ENCODE measurements at places on chromosomes 2 and 18.
A peak's percentile ranks its signal among the peaks of the same experiment; 100 is the strongest.

GRCh38 chr2:200188876-200189275 is 117.6 kb upstream of the SPATS2L start:
- no peak for DNase-seq

DNA sequence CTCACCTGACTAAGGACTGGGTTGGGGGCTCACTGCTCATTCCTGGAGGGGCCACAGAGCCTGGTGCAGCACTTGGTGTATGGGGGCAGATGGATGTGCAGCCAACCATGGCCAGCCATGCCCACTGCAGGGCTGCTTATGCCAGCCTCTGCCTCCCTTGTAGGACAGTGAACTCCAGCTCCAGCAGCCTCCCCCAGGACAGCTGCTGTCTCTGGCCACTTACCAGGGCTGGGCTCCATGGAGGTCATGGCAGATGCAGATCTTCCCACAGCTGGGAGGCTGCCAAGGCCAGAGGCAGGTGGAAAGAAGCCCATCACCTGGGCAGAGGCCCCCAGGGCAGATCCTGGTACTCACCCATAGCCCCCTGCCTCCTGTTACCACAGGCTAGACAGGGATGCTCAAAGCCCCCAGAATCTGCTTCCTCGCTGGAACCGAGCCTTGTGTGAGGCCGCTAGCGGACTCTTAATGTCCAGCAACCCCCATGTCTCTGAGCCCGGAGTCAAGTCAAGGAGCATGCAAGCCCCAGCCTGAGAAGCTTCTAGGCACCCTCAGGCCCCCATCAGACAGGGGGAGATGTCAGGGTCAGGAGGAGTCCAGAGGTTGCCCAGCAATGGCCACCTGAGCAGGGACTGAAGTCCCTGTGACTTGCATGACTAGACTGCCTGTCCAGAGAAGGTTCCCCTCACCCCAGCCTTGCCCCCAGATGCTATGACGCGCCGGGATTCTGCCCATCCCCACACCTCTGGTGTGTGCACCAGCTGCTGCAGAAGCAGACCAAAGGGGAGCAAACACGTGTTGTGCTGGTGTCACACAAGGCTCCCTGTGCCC is 123.6 kb downstream of the TWIST2 start:
- DNase-seq, result no peak

- DNase-seq, result no peak
Observed at GRCh38 chr18:21996351-21996826, 173.0 kb upstream of the GATA6 start.

GRCh38 chr18:75854174-75854573 is 426.7 kb upstream of the SMIM21 start:
- DNase-seq, result peak; percentile 27

DNA sequence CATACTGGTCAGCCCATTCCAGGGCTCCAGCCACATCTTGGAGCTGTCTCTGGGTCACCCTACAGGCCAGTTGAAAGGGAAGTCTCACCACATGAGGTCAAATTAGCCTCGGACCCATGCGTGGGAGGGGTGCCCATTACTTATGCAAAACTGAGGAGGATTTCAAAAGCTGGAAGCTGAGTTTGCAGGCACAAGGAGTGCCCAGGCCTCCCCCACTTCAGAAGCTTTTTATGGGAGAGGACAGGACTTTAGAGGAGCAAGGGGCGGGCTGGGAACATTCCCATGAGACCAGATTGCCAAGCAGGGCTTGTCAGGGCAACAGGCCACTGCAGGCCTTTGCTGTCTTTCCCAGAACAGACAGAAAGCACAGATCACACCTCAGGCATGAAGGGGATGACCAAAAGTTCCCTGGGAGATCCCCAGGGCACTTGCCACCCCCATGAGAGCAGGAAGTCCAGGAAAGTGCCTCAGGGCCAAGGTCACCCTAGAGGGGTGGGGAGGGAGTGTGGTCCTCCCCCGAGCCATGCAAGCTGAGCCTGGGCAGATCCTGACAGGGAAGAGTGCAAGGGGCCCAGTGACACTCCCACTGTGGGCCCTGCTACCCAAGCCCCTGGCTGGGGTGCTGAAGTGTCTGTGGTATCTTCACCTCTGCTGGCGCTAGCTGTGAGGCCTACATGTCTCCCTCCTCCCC is 267.7 kb downstream of the BCL11A start:
- no peak for DNase-seq

DNA sequence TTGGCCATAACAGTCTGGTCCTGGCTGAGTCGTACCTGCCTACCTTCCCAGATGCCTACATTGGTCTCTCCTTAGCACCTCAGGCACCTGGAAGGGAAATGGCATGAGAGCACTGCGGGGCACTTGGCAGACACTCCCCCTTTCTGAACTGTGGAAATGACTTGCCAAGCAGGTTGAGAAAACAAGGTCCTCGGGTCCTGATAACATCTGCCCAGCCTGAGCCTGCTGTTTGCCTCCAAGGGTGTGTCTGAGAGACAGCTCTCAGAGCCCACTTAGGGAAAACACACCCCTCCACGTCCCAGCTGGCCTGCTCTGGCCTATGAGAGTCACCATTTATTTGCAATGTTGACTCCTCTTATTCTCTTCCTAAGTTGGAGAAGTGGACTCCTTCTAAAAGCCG is 10.5 kb downstream of the FAM110C start:
- DNase-seq, result no peak

GRCh38 chr2:127586746-127587295 is 51.3 kb downstream of the MYO7B start:
- DNase-seq, result no peak

- no peak for DNase-seq
Observed at GRCh38 chr2:149020432-149020851, 18.1 kb upstream of the LYPD6B start.

DNA sequence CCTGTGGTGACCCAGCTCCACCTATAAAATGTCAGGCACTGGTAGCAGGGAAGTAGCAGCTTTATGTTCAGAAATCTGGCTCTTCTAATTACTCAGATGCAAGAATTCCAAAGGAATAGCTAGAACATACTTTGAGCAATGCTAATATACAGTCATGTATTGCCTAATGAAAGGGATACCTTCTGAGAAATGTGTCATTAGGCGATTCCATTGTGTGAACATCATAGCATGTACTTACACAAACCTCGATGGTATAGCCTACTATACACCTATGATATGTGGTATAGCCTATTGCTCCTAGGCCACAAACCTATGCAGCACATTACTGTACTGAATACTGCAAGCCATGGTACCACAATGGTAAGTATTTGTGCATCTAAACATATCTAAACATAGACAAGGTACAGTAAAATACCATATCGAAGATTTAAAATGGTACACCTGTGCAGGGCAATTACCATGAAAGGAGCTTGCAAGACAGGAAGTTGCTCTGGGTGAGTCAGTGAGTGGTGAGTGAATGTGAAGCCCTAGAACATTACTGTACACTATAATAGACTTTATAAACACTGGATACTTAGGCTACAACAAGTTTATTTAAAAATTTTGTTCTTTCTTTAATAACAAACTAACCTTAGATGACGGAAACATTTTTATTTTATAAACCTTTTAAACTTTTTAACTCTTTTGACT is 50.3 kb upstream of the ETAA1 start:
- DNase-seq, result no peak

- DNase-seq, result no peak
Observed at GRCh38 chr2:25606892-25607291, 66.5 kb downstream of the DTNB start.

DNA sequence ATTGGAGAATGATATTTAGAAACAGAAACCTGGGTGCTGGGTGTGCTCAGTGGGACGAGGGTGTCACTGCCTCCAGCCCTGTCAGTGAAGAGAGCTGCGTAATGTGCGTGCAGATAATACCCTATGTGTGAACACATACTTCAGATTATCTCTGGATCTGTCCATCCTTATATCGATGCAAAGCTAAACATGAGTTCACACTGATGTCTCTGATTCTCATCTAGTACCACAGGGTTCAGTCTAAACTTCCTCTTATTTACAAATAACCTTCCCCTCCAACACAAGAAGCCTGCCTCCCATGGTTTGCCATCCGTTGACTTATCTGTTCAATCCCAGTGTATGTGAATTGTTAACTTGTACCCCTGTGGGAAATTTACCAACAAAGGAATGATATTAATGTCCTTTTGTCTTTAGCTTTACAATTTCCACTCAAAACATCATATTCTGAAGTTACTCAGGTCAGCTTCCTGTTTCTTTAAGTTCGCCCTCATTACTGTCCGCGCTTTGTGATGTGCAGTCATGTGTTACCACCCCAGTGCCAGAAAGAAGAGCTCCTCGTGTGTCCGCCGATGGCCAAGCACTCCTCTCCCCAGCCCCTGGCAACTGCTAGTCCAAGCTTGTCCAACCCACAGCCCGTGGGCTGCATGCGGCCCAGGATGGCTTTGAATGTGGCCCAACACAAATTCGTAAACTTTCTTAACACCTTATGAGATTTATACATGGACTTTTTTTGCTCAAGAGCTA is 108.2 kb downstream of the RTP5 start:
- no peak for DNase-seq

DNA sequence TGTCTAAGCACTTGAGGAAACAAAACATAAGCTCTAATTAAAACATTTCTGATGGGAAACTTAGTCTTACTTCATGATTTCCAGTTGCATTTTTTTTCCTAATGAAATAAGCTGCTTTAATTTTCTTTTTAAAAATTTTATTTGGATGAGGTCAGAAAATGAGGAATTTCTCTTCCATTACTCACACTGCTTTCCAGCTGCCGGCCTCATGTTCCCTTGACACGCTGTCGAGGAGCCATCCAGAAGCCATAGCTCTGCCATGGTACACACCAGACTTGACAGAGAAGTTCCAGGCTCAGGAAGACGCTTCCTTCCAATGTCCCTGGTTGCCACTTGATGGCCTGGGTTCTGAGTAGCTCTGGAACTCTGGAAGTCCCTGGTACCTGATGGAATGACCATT is 12.1 kb upstream of the MAPRE2 start:
- no peak for DNase-seq

- DNase-seq, result no peak
Observed at GRCh38 chr2:210662560-210662959, 106.2 kb downstream of the CPS1 start.

DNA sequence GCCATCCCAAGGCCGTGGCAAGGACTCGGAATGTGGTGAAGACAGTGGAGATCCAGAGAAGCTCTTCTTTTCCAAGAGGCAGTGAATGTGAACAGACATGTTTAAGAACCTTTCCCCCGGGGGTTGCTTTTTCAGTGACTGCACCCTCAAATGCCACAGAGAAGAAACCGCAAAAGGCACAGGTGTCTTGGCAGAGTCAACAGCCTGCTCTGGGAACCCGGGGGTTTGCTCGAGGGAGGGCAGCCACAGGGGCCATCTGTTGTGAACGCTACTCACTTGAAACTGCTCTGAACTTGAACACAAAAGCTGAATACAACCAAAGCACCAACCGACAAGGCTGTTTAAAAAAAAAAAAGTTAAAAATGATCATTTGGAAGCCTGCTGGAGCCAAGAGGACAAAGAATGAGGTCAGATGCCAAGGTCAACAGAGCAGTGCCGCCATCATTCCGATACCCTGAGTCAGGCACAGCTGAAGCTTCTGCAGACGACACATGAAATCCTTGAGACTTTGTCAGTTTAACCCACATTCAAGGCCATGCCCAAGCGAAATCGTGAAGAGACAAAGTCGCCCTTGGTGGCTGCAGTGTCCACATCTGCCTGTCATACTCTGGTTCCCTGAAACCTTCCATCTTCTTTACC is 47.4 kb downstream of the PSMG2 start:
- peak; percentile 26 for DNase-seq

GRCh38 chr2:62186156-62186905 is 9.6 kb upstream of the B3GNT2 start:
- no peak for DNase-seq

- DNase-seq, result no peak
Observed at GRCh38 chr2:24881623-24882022, 38.4 kb downstream of the ADCY3 start.

DNA sequence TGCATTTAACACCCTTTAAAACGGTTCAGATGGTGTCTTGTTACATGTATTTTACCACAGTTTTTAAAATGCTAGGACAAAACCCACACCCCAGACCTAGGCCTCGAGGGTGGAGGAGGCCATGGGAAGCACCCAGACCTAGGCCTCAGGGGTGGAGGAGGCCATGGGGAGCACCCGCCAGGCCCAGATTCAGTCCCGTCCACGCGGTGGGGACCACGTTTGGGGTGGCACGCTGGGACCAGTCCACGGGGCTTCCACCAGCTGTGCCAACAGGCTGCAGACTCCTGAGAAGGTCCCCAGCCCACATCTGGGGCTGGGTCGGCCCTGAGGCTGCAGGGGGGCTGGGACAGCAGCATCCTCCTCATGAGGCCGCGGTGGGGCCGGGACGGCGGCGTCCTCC is 63.4 kb downstream of the SLC66A2 start:
- DNase-seq, result no peak

- no peak for DNase-seq
Observed at GRCh38 chr18:12651651-12652050, 6.3 kb downstream of the SPIRE1 start.

DNA sequence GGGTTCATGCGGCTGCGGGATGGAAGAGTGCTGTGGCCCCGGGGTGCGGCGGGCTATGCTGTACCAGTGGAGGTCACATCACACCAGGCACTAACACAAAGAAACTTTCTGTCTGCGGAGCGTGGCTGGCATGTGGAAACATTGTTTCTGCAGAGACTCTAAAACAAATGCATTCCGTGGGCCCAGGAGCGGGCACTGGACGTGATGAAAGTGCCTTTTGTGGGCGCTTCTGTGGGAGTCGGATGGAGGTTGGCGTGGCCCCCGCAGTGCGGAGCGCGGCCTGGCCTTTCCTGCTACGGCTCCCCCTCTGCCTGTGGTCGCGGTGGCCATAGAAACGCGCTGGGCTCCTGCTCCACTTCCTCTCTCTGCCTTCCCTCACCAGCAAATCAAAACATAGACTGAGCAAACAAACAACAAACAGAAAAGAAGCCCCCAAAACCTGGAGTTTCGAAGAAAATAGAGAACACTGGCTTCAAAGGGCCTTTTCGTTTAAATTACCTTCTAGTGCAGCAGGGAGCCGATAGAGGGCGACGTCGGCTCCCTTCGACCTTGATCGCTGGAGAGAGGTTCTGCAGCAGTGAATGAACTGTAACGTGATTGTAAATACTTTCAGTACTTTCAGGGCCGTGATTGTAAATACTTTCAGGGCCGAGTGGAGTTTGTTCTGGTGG is 51.4 kb downstream of the KIF5C start:
- peak; percentile 62 for DNase-seq
